ENCODE measurements at places on chromosomes 6 and 20. TPM values are rescaled to one million over a fixed set of nuclear protein-coding genes. Genes with fewer than 3 reads are reported as not detected.

Gene OVOL2
- total RNA-seq, result not detected

DNA sequence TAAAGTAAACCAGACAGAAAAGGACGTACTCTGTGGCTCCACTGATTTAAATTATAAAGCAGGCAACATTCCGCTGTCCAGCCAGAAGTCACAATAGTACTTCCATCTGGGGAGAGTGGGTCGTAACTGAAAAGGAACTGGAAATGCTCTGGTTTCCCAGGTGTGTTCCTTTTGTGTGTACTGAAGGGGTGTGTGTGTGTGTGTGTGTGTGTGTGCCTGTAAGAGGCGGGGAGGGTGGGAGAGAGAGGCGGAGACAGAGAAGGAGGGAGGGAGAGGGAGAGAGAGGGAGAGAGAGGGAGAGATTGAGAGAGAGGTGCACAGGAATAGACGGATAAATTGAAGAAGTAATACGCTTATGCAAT is 178.4 kb upstream of the ZNF184 start:
- no peak overlapping the region for H3K4me3 ChIP-seq
- no peaks in the 10 kb centered on the region for H3K4me1 ChIP-seq
- H3K27me3 ChIP-seq, result peaks cover 30% of the 10 kb centered on the region
- DNase-seq, result no peak
- no peaks in the 10 kb centered on the region for H3K36me3 ChIP-seq
- no peak overlapping the region for H3K27ac ChIP-seq

- H3K4me3 ChIP-seq, result no peak overlapping the region
- H3K27ac ChIP-seq, result peak overlapping the region; percentile 73
- H3K36me3 ChIP-seq, result no peaks in the 10 kb centered on the region
- no peaks in the 10 kb centered on the region for H3K27me3 ChIP-seq
- DNase-seq, result peak; percentile 72
- H3K4me1 ChIP-seq, result peaks cover 5% of the 10 kb centered on the region
These were observed 104.9 kb upstream of the IYD start for GRCh38 chr6:150263765-150264404.

GRCh38 chr6:13194852-13195251 is 133.5 kb downstream of the TBC1D7 start:
- DNase-seq, result no peak
- H3K4me3 ChIP-seq, result no peak overlapping the region
- no peaks in the 10 kb centered on the region for H3K27me3 ChIP-seq
- no peak overlapping the region for H3K27ac ChIP-seq

Gene C2
- 1.4 TPM for total RNA-seq

- H3K27ac ChIP-seq, result no peak overlapping the region
- H3K4me3 ChIP-seq, result no peak overlapping the region
- H3K36me3 ChIP-seq, result no peaks in the 10 kb centered on the region
- DNase-seq, result no peak
These were observed 57.0 kb downstream of the RNF217 start for GRCh38 chr6:125019281-125019680.

GRCh38 chr6:125658136-125658535 is 91.3 kb upstream of the HEY2 start:
- H3K27ac ChIP-seq, result no peak overlapping the region
- no peaks in the 10 kb centered on the region for H3K4me1 ChIP-seq
- no peak for DNase-seq
- no peaks in the 10 kb centered on the region for H3K36me3 ChIP-seq
- no peaks in the 10 kb centered on the region for H3K27me3 ChIP-seq

Gene DNAH8
- total RNA-seq, result 0.03 TPM

Gene CALHM6
- total RNA-seq, result 3.0 TPM

Gene TTLL9
- total RNA-seq, result not detected

DNA sequence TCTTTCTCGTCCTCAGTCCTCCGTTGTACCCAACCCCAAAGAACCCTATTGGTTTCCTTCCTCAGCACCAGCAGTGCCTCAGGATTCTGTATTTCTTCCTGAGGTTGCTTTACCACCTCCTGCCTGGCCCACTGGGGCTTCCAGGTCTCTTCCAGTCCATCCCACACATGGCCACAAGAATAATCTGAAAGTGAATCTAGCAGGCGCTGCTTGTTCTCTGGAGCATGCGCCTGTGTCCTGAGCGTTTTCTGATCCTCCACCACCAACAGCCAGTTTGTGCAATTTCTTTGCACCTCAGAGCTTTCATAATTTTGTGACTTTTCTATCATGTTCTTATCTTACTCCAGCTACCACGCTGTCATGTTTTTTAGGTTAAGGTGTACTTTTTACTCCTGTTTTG is 11.6 kb upstream of the HSP90AB1 start:
- no peak overlapping the region for H3K27ac ChIP-seq
- H3K4me3 ChIP-seq, result no peak overlapping the region
- no peaks in the 10 kb centered on the region for H3K27me3 ChIP-seq
- peaks cover 18% of the 10 kb centered on the region for H3K4me1 ChIP-seq

Gene BTN1A1
- total RNA-seq, result not detected

DNA sequence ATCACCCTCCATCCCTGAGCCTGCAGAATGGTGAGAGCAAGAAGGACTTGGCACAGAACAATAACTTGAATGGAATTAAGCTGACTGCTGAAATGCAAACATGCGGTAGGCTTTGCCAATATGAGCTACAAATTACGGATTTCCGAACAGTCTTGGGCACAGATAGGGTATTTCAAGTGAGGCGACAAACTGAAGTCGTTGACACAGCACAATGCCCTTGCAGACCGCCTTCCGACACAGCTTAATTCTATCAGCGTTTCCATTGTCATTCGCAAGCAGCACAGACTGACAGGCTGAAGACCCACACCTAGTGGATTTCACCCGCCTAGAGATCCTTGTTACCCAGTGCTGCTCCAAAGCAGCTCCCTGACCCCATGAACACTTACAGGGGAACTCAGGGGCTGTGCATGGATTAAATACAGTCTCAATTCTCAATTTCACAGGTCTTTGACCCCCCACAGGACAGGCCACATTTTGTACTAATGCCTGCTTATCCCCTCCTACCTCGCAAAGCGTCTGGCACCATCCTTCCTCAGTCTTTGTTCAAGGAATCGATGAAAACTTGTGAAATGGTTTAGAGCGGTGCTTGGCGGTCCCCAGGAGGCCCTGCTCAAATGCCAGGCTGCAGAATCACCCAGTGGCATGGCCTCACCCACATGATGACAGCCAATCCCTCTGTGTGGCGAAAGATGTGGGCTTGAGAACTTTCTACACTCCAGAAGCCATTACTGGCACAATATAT is 34.6 kb downstream of the RAMACL start:
- no peaks in the 10 kb centered on the region for H3K36me3 ChIP-seq
- DNase-seq, result no peak
- no peak overlapping the region for H3K27ac ChIP-seq
- H3K27me3 ChIP-seq, result no peaks in the 10 kb centered on the region
- H3K4me3 ChIP-seq, result no peak overlapping the region

GRCh38 chr20:57420571-57421252 is 29.5 kb downstream of the RBM38 start:
- DNase-seq, result no peak
- no peaks in the 10 kb centered on the region for H3K36me3 ChIP-seq
- H3K4me1 ChIP-seq, result peaks cover 21% of the 10 kb centered on the region
- no peak overlapping the region for H3K4me3 ChIP-seq
- no peak overlapping the region for H3K27ac ChIP-seq

- no peak overlapping the region for H3K27ac ChIP-seq
- H3K4me3 ChIP-seq, result no peak overlapping the region
- no peaks in the 10 kb centered on the region for H3K27me3 ChIP-seq
- no peak for DNase-seq
- no peaks in the 10 kb centered on the region for H3K4me1 ChIP-seq
These were observed 120.0 kb upstream of the JAG1 start for GRCh38 chr20:10793766-10794165.

Gene PACSIN1
- 1.4 TPM for total RNA-seq

Gene DBNDD2
- 13.2 TPM for total RNA-seq

DNA sequence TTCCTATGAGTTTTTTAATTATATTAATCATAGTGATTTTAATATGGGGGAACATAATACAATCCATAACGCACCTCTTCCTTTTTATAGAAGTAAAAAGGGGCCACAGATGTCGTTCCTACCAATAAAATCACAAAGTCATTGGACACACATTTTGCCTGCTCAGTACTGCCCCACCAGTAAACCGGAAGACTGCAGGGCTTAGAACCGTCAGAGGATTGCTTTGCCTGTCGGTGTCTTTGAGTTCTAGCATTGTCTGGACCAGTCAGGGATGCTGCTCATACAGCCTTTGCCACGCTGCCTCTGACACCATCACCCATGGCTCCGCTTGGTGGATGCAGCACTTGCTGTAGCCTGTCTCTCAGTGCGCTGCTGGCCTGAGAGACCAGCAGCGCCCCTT is 853.6 kb downstream of the C6orf118 start:
- no peak for DNase-seq
- no peak overlapping the region for H3K4me3 ChIP-seq
- no peaks in the 10 kb centered on the region for H3K36me3 ChIP-seq
- no peaks in the 10 kb centered on the region for H3K27me3 ChIP-seq

DNA sequence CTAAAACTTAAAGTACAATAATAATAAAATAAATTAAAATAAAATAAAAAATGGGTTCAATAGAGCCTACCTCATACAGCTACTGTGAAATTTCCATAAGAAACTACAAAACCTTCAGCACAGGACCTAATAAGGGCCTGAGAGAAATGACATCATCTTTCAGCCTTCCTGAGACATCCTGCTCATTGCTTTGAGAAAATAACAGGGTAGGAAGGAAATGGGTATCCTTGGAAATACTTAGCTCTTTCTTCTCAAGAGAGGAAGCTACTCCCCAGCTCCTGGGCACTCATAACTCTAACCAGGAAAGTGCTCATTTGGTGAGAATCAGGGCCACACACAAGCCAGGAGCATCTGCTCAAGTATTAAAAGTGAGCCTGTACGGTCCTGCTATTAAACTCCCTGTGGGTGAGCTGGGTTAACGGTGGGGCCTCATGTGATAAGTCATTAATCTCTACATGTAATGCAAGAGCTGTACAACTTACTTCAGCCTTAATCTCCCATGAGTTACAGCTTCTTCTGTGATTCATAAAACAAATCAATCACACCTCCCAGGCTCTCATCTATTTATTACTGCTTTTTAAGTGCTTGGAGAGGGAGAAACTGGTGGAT is 141.4 kb downstream of the MAFB start:
- H3K27me3 ChIP-seq, result no peaks in the 10 kb centered on the region
- no peak for DNase-seq
- no peak overlapping the region for H3K4me3 ChIP-seq

- peaks cover 6% of the 10 kb centered on the region for H3K27me3 ChIP-seq
- no peak overlapping the region for H3K4me3 ChIP-seq
- no peaks in the 10 kb centered on the region for H3K4me1 ChIP-seq
- no peaks in the 10 kb centered on the region for H3K36me3 ChIP-seq
- no peak for DNase-seq
These were observed 58.6 kb downstream of the RPS12 start for GRCh38 chr6:132872923-132873322.

Measured in CD4-positive, alpha-beta T cell (primary cell).